ENCODE measurements at places on chromosomes 5 and 9.

- peak; percentile 34 for DNase-seq
These were observed 1.5 kb downstream of the FCN1 start for GRCh38 chr9:134916161-134916665.

DNA sequence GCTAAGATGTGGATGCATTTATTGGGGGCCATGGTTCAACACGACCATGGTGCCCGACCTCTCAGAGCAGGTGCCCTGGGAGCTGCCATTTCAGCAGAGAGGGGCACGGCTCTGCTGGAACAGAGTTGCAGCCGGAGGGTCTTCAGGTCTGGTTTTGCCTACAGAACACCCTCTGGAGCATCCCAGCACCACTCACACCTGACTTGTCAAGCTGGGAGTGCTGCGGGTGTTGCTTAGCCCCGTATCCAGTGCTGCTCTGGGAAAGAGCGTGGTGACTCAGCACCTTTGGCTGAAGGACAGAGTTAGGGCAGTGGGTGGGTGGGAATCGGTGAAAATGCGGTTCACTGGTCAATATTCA, 36.5 kb upstream of the IRX4 start:
- no peak for DNase-seq

- DNase-seq: no peak
These were observed 724.1 kb upstream of the MEF2C start for GRCh38 chr5:89606939-89607534.

DNA sequence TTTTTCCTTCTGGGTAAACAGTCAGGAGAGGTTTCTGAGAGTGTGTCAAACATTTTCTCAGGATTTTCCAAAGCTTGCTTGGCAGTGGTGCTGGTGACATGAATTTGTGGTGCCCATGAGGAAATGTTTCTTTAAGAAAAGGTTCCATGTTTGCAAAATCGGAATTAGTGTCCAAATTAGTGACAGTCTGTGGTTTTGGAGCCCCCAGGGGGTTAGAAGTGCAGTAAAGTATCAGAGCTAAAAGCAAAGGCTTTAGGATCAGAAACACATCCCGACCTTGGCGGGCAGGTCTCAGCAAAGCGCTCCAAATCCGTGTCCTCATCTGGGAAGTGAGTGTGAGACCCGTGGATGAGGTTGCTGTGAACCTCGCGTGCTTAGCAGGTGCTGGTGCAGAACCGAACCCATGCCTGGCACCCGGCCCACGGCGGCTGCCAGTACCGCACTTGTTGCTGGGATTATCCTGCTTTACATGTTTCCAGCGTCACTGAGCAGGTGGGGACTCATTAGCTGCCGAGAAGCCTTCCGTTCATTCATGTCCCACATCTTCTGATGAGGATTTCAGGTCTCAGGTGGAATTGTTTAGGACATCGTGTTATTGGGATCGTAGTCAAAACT, 70.8 kb upstream of the COL5A1 start:
- DNase-seq: no peak

GRCh38 chr5:23629396-23629795, 122.0 kb downstream of the PRDM9 start:
- DNase-seq: no peak

DNA sequence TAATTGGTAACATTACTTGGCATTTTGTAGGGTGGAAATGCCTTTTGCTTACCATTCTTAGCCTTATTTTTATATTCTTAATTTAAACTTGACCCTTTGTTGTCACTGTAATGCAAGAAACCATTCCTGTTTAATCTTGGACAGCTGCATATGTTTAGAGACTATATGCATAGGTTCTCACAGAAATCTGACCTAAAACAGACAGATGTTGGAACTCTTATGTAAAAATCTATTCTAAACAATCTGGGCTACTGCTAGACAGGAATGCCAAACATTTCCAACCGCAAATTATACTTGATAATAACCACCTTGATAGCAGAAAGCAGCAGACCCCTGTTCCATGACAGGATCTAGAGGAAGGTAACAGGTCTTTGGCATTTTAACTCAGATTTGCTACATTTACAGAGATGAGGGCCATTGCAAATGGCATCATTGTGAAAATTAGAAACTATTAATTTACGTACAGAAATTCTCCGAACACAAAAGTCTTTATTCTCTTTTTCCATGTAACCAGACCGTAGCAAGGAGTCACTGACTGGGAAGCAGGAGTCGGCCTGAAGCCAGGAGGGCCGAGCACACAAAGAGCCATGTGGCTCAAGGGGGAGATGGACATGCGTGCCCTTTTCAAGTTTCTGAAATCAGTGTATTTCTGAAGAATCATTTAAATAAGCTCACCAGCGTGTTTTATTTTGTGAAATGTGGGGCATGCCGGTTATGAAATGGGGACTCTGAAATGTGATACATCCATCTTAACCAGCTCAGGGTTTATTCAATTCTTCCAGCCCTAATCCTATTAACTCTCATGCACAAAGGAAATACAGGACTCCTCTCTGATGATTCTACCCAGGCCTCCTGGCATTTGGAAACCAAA, 139.3 kb downstream of the AOPEP start:
- peak; percentile 72 for DNase-seq

- no peak for DNase-seq
These were observed 594.2 kb upstream of the SGCD start for GRCh38 chr5:155732587-155733376.

DNA sequence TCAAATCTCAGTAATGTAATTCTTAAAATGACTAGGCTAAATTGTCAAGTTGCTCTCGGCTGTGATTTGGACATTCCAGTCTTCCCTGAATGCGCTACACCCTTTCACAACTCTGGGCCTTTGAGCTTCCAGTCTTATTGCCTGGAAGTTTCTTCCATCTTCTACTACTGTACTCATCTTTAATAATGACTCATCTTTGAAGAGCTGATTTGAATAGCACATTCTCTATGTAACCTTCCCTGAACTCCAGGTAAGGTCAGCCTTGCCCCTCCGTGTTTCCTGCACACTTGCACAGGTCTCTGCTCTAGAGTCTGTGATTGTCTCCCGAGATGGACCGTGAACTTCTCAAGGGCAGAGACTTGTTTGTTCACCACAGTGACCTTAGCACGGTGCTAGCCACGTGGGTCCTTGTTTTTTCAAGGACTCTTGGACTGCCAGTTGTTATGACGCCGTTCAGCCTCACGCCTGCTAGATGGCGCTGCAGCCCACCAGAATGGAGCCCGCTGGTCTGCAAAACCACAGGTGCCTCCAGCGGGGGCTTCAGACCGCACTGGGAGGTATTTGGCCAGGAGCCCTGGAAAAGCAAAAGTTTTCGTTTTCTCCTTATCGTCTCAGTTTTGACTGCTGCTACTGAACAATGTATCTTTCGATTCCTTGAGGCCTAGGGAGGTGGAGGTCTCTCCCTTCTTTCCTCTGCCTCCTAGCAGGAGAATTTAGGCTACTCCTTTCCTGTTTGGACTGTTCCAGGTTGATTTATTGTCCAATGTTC, 44.4 kb downstream of the SEC61B start:
- peak; percentile 87 for DNase-seq

DNA sequence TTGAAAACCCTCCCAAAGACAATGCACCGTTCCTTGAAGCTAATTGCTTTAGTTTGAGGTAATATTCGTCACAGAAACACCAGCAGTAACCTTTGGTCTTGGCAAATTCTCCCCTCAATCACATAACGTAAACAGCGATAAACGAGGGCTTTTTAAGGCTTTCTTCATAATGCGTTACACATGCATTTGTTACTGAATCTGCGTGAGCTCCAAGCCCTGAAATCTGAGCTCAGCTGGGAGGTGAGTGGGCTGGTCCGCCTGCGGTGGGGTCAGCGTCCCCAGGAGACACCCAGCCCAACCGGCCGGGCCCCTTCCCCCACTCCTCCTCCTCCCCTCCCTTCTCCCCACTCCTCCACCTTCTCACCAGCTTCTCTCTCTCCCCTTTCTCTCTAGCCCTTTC, 91.1 kb downstream of the BARX1 start:
- no peak for DNase-seq

DNA sequence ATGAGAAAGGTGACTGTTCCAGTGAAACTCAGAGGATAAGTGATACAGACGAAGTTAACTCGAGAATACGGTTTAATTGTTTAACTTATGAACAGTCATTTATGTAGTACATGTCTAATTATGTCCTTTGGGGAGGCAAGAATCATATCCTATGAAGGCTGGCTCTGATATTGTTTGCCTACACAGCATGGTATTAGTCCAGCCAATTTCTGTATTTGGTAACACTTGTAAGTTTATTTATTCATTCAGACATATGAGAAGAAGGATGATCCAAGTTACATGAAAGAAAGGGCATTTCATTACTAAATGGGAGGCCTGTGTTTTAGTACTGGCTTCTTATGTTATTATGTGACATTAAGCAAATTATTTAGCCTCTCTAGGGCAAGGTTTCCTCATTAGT, 199.7 kb downstream of the NNT start:
- DNase-seq: no peak

DNA sequence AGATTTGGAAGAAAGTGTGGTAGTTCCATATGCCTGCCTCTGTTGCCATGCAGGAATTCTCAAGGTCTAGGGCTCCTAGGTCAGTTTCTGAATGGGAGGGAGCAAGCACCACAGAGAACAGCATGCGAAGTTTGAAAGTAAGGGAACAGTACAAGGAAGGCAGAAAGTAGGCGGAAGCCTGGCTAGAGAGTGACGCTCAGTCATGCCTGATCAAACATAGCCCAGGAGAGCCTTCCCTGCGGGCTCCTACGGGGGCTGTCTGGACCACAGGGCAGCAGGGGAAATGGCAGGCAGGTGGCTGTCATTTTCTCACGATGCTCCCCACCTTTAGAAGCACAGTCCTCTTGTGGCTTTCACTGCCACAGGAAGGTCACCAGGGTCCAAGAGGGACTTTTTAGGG, 12.8 kb upstream of the STC2 start:
- DNase-seq: no peak

GRCh38 chr5:53167836-53168235, 58.3 kb upstream of the MOCS2 start:
- peak; percentile 73 for DNase-seq

DNA sequence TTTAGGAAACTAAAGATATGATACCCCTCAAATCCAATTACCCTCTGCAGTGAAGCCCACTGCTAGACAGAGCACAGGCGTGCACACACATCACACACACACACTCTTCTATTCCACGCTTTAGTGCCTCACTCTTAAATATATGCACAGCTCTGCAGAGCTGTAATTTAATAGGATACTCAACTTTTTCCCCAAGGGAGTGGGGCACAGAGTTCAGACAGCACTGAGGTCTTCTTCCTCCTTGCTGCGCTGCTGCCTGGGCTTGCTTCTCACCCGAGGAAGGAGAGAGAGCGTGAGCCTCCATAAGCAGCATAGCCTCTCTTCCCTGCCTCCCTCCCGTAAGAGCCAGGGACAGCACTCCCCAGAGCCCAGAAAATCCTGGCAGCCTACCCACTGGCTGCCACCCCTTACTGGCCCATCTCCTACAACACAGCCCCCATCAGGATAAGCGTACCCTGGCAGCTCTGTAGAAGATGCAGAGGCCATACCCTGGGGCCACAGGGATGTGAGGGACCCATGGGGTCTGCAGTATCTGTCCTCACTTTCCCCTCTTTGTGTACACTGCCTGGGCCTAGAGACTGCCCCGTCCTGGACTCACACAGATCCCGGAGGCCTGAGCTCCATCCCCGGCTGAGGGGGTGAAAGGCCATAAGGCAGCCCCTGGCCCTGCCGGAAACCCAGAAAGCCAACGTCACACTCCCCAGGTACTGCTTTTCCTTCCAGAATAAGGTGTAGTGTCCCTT, 102.1 kb downstream of the C5orf15 start:
- DNase-seq: no peak

- DNase-seq: no peak
These were observed 183.4 kb downstream of the TMC1 start for GRCh38 chr9:72704688-72705375.

GRCh38 chr5:154783774-154784460, 28.7 kb downstream of the LARP1 start:
- DNase-seq: peak; percentile 44

GRCh38 chr5:119396030-119396664, 40.3 kb downstream of the TNFAIP8 start:
- no peak for DNase-seq

DNA sequence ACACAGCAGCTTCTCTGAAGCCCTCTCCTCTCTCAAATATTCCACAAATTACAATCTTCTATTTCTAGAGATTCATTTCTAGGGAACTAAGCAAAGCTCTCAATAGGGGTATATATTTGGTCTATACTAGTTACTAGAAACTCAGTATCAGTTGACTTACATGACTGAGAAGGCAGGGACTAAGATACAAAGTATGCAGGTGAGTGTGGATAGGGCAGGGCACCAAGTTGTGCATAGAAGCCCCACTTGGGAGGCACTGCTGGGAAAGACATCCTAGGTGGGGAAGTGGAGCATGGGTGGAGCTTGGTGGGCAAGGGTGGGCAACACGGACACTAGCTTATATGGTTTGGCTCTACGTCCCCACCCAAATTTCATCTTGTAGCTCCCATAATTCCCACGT, 148.1 kb upstream of the RASA1 start:
- DNase-seq: no peak

DNA sequence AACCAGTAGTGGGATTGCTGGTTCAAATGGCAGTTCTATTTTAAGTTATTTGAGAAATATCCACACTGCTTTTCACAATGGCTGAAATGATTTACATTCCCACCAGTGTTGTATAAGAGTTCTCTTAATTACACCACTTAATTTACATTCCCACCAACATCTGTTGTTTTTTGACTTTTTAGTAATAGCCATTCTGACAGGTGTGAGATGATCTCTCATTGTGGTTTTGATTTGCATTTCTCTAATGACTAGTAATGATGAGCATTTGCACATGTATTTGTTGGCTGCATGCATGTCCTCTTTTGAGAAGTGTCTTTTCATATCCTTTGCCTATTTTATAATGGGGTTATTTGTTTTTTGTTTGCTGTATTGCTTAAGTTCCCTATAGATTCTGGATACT, 688.3 kb downstream of the PRR16 start:
- no peak for DNase-seq

- DNase-seq: no peak
These were observed 5.9 kb upstream of the NFIL3 start for GRCh38 chr9:91429501-91429900.

DNA sequence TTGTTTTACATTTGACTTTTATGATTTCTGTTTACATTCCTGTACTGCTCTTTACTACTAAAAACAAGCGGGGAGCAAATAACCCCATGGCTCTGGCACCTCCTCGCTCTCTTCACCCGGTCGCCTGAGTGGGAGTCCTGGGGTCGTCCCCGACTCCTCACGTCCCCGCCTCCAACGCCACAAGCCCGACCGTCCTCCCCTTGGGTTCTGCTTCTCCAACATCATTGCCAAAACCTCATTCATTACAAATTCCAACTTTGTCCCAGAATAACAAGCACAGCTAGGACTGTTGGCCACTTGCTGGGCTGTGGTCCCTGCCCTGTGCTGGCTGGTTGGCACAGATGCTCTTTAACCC, 35.1 kb downstream of the MRPL36 start:
- DNase-seq: no peak

DNA sequence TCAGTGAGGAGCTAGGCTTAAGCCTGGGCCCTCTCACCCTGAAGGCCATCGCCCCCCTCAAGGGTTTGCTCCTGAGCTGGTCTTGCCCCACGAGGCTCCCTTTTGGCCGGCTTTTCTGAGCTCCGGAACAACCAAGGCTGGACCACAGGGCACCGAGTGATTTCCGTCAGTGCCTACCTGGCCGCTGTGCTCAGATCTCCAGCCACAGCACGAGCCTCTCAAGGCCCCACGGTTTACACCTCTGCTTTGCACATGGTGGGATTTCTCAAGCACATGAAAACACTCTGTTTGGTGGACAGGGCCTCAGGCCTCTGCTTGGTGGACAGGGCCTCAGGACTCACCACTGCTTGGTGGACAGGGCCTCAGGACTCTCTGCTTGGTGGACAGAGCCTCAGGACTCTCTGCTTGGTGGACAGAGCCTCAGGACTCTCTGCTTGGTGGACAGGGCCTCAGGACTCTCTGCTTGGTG, 15.8 kb downstream of the CLPTM1L start:
- no peak for DNase-seq

GRCh38 chr5:132883261-132883834, 9.9 kb downstream of the LEAP2 start:
- no peak for DNase-seq
